ENCODE measurements at places on chromosomes 2 and 18. TPM values are rescaled to one million over a fixed set of nuclear protein-coding genes. Genes with fewer than 3 reads are reported as not detected.

Gene SCTR
- total RNA-seq: not detected

Gene ALPP
- total RNA-seq: 7.3 TPM

Gene PDE1A
- 0.08 TPM for total RNA-seq

Gene KCNK3
- total RNA-seq: 32.8 TPM

Gene GPR75
- total RNA-seq: 2.5 TPM

Gene SETBP1
- 0.23 TPM for total RNA-seq

DNA sequence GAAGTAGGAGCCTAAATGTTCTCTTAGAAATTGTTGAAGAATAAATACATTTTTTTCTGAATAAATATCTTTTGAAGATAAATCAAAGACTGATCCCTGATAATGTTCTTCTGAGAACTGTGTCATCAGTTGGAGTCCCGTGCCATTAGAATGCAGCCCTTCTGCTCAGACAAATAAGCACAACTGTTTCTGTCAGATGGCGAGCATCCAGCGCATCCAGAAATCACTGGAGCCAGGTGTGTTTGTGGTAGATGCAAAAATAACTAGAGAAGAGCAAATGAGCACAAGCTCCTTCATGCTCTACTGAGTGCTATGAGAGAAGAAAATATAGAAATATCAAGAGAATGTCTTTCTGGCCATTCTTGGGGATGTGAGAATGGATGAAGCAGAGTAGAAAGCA lies 573.7 kb downstream of the THSD7B start:
- H3K27ac ChIP-seq: no peak overlapping the region
- DNase-seq: no peak
- H3K4me3 ChIP-seq: no peak overlapping the region
- no peaks in the 10 kb centered on the region for H3K27me3 ChIP-seq
- no peaks in the 10 kb centered on the region for H3K36me3 ChIP-seq

- DNase-seq: no peak
- no peaks in the 10 kb centered on the region for H3K36me3 ChIP-seq
- H3K27ac ChIP-seq: no peak overlapping the region
- no peaks in the 10 kb centered on the region for H3K27me3 ChIP-seq
- H3K4me3 ChIP-seq: no peak overlapping the region
- no peaks in the 10 kb centered on the region for H3K4me1 ChIP-seq
Measured at GRCh38 chr2:202161151-202161835, 77.1 kb downstream of the SUMO1 start.

GRCh38 chr18:54387631-54388030 lies 29.9 kb downstream of the C18orf54 start:
- H3K4me3 ChIP-seq: no peak overlapping the region
- H3K36me3 ChIP-seq: no peaks in the 10 kb centered on the region
- H3K4me1 ChIP-seq: peaks cover 4% of the 10 kb centered on the region

DNA sequence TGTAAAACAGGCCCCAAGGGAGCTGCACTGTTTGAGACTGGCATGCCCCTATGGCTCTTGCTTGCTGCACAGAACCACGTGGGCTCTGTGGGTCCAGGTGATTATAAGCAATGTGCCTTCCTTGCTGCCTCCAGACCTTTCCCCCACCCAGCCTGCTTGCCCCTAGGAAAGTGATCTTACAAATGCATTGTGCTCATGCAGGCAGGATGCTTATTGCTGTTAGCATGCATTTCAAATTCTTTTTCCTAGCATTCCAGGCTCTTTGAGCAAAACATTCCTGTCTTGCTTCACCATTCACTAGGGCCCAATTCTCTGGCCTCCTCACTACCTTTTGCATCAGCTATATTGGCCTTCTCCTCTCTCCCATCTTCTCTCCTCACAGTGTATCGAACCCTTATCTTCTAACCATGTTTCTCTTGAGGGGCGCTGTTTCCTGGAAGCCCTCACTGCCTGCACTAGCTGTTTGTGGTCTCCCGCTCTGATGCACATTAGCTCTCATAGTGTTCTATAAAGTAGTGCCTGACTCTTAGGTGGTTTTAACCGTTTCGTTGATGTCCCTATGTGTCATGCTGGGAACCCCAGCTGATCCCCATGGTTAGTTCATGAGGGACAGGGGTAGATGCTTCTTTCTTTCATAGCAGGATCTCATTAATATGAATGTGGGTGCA lies 152.9 kb upstream of the EPAS1 start:
- no peaks in the 10 kb centered on the region for H3K4me1 ChIP-seq
- H3K27me3 ChIP-seq: no peaks in the 10 kb centered on the region
- H3K27ac ChIP-seq: no peak overlapping the region
- no peak for DNase-seq

- H3K4me3 ChIP-seq: no peak overlapping the region
- no peaks in the 10 kb centered on the region for H3K36me3 ChIP-seq
- no peak overlapping the region for H3K27ac ChIP-seq
- no peak for DNase-seq
- H3K27me3 ChIP-seq: no peaks in the 10 kb centered on the region
Measured at GRCh38 chr2:144224472-144224871, 295.4 kb downstream of the ZEB2 start.

DNA sequence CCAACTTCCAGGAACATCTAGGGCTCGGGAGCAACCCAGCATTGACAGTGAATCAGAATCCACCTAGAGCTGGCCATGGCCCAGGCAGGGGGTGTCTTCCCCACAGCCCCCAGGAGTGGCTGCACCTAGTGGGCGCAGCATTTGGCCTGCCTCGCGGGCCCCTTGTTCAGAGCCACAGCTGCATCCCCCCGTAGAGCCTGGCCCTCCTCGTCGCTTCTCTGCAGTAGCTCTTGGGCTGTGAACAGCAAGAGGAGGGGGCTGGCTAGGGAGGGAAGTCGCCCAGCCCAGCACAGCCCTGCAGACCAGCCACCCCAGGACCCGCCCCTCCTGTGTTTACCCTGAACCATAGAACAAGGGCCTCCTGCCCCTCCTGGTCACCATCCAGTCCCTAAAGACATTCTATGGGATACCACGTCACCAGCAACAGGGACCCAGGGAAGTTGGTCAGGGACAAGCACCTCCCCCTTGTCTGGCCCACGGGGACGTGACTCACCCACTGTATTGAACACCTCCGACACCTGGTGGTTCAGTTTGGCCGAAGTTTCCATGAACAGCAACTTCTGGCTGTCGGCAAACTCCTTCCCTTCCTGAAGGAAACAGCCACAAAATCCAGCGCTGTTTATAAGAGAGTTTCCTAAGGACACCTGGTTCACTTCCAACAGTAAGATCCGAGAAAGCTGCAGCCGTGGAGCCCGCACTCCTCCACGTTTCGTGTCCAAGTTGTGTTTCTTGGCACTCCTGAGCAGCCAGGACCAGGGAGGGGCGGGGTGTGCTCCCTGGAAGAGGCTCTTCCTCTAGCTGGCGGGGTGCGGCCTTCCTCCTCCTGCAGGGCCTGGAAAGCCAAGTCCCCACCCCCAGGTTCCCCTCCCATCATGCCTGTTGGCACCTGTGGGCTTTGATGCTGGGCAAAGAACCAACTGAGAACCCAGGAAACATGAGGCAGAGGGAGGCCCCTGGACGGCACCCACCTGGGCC lies 8.8 kb downstream of the PRLH start:
- H3K27me3 ChIP-seq: no peaks in the 10 kb centered on the region
- no peaks in the 10 kb centered on the region for H3K36me3 ChIP-seq
- no peak for DNase-seq
- H3K27ac ChIP-seq: peak overlapping the region; percentile 39
- no peak overlapping the region for H3K4me3 ChIP-seq

DNA sequence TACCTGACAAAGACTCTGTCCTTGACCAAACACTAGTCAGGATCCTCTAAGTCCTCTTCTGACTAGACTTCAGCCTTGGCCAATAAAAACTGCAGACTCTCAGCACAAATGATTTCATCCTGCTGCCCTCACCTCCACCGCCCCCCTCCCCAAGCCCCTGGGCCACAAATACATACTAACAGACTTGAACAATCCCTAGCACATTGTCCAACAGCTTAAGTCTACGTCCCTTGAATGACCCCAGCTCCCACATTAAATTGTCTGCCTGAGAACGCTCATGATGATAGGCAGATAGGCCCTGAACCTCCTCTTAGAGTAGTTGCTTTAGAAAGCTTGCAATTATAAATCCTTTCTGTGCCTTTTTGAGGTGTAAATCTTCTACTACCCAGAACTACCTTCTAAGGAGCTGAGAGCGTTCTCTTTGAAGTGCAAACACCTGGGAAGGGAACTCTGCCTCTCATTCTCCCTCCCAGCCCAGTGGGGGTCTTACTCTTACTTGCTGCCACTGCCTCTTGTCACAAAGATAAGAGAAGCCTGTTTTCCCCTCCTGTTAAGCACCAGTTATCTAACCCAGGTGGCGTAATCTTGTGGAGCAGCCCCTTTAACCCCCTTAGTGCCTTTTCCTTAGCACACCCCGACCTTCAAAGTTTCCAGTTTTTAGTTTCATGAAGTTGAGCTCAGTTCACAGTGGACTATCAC lies 1225.6 kb downstream of the LRP1B start:
- H3K4me1 ChIP-seq: no peaks in the 10 kb centered on the region
- H3K27ac ChIP-seq: no peak overlapping the region
- no peak overlapping the region for H3K4me3 ChIP-seq
- H3K27me3 ChIP-seq: no peaks in the 10 kb centered on the region
- no peaks in the 10 kb centered on the region for H3K36me3 ChIP-seq
- DNase-seq: no peak

DNA sequence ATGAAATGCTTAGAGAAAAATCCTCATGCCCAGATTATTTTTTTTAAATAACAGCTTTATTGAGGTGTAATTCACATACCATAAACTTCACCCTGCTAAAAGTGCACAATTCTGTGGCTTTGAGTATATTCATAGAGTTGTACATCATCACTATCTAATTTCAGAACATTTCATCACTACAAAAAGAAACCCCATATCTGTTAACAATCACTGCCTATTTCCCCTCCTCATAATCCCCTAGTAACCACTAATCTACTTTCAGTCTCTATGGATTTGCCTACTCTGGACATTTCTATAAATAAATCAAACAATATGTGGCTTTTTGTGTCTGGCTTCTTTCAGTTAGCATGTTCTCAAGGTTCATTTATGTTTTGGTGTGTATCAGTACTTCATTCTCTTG lies 51.4 kb downstream of the OSBPL1A start:
- no peak overlapping the region for H3K27ac ChIP-seq
- no peaks in the 10 kb centered on the region for H3K4me1 ChIP-seq
- no peaks in the 10 kb centered on the region for H3K36me3 ChIP-seq

- no peak overlapping the region for H3K4me3 ChIP-seq
- no peaks in the 10 kb centered on the region for H3K4me1 ChIP-seq
- no peaks in the 10 kb centered on the region for H3K27me3 ChIP-seq
- H3K27ac ChIP-seq: no peak overlapping the region
- DNase-seq: no peak
Measured at GRCh38 chr2:189751080-189751658, 11.4 kb downstream of the OSGEPL1 start.

GRCh38 chr2:39481611-39482010 lies 44.5 kb upstream of the MAP4K3 start:
- no peaks in the 10 kb centered on the region for H3K27me3 ChIP-seq
- no peak overlapping the region for H3K27ac ChIP-seq
- H3K4me1 ChIP-seq: no peaks in the 10 kb centered on the region

GRCh38 chr2:195686564-195686963 lies 29.5 kb downstream of the SLC39A10 start:
- no peak for DNase-seq
- no peaks in the 10 kb centered on the region for H3K36me3 ChIP-seq
- H3K27me3 ChIP-seq: no peaks in the 10 kb centered on the region
- H3K27ac ChIP-seq: no peak overlapping the region

- H3K27me3 ChIP-seq: peaks cover 3% of the 10 kb centered on the region
- H3K4me1 ChIP-seq: no peaks in the 10 kb centered on the region
- H3K4me3 ChIP-seq: no peak overlapping the region
- no peak overlapping the region for H3K27ac ChIP-seq
Measured at GRCh38 chr2:48943436-48943835, 187.9 kb upstream of the LHCGR start.

- no peak overlapping the region for H3K4me3 ChIP-seq
- peaks cover 5% of the 10 kb centered on the region for H3K27me3 ChIP-seq
- H3K36me3 ChIP-seq: no peaks in the 10 kb centered on the region
- no peak overlapping the region for H3K27ac ChIP-seq
- DNase-seq: no peak
Measured at GRCh38 chr2:74778381-74779264, 55.3 kb upstream of the HK2 start.

DNA sequence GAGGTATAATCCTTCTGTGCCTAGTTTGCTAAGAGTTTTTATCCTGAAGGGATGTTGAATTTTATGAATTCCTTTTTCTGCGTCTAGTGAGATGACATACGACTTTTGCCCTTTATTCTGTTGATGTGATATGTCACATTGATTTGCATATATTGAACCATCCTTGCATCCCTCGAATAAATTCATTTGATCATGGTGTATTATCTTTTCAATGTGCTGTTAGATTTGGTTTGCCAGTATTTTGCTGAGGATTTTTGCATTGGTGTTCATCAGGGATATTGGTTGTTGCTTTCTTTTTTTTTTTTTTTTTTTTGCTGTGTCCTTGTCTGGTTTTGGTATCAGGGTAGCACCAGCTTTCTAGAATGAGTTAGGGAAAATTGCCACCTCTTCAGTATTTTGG lies 9.1 kb downstream of the GCC2 start:
- no peak for DNase-seq
- no peak overlapping the region for H3K4me3 ChIP-seq
- H3K4me1 ChIP-seq: no peaks in the 10 kb centered on the region
- no peak overlapping the region for H3K27ac ChIP-seq
- H3K36me3 ChIP-seq: no peaks in the 10 kb centered on the region
- H3K27me3 ChIP-seq: no peaks in the 10 kb centered on the region

DNA sequence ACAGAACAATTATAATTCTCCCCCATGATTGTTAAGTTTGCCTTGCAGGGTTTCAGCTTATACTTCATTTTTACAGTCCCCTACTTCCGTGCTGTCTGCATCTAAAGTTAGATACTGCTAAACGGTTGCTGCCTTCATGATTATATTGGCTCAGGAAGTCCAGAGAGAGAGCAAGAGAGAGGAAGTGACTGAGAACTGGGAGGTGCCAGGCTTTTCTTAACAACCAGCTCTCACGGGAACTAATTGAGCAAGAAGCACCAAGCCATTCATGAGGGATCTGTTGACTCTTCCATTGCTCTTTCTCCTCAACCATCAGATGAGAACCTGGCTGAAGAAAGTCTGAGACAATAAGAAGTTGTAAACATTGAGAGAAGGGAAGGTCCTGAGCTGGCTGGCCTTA lies 125.5 kb upstream of the SIX2 start:
- H3K27me3 ChIP-seq: peaks cover 7% of the 10 kb centered on the region
- H3K4me3 ChIP-seq: no peak overlapping the region
- no peaks in the 10 kb centered on the region for H3K36me3 ChIP-seq
- DNase-seq: no peak
- no peak overlapping the region for H3K27ac ChIP-seq

DNA sequence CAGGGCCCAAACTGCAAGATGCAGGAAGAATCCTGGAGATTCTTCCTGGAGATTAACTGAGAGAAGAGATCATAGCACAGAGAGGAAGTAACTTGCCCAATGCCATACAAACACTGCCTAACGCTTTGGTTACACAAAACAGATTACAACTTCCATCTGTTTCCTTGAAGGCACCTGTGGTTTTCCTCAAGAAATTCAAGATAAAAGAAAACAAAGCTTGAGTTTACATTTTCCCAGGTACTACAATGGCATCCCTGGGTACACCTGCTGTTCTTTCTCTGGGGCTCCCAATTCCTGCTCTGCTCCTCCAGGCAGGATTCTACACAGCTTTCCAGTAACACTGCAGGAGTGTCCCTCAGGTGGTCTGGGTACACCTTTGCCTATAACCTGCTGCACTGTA lies 781.9 kb upstream of the ID2 start:
- no peak for DNase-seq
- H3K4me3 ChIP-seq: no peak overlapping the region
- H3K4me1 ChIP-seq: no peaks in the 10 kb centered on the region
- H3K27ac ChIP-seq: no peak overlapping the region
- H3K27me3 ChIP-seq: no peaks in the 10 kb centered on the region

All from Panc1 (cell line).